ENCODE measurements at places on chromosomes 5 and 9.

GRCh38 chr5:135448791-135449507 lies 1.8 kb upstream of the DCANP1 start:
- DNase-seq, result no peak

DNA sequence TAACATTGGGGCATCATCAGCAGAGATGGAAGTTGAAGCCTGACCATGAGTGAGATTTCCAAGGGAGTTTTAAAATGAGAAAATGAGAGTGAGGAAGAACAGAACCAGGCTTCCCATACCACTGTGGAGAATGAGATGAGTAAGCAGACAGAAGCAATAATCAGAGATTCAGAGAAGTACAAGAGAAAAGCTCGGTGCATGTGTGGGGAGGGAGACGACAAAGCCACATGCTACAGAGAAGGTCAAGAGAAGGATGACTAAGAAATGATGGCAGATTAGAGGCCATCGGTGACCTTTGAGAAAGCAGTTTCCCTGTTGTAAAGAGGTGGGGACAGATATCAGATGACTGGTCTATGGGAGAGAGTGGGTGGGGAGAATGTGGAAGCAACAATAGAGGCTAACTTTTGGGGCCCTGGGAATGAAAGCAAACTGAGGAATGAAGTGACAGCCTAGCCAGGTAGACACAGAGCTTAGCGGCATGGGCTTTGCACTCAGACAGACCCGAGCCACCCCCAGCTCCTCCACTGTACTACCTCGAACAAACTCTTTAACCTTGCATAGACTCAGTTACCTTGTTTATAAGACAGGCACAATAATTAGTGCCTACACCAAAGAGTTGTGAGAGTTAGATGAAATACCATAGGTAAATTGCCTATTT lies 207.7 kb downstream of the PIK3R1 start:
- no peak for DNase-seq

- DNase-seq, result peak; percentile 19
These were observed 30.2 kb downstream of the ITGA2 start for GRCh38 chr5:53019320-53019719.

GRCh38 chr5:41503310-41503709 lies 7.1 kb downstream of the PLCXD3 start:
- DNase-seq, result no peak

DNA sequence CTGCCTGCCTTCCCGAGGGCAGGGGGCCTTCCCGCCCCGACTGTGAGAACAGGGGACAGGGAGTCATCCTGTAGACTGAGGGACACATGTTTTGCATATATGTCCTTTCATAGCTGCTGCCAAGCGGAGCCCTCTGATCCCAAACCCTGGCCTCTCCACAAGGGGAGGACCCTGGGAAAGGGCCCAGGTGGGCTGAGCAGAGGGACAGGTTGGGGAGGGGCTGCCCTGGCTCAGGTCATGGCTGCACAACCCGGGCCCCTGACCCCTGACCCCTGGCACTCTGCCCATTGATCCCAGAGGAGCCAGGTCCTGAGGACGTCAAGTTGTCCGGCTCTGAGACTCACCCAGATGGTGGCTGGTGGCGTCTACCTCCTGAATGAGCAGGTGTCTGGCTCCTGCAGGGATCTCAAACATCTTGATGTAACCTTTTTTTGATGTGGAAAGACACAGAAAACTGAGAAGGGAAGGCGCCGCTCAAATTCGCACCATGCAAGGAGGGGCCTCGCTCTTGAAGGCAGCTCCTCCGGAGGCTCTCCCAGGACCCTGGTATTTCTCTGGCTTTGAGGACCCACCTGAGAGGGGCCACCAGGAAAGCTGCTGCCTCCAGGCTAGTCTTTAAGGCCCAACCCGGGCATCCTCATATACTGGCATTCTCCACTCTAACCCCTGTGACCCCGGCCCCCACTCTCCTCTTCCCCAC lies 71.9 kb downstream of the ZNF354C start:
- no peak for DNase-seq

GRCh38 chr9:134982311-134982710 lies 64.6 kb upstream of the FCN1 start:
- no peak for DNase-seq

DNA sequence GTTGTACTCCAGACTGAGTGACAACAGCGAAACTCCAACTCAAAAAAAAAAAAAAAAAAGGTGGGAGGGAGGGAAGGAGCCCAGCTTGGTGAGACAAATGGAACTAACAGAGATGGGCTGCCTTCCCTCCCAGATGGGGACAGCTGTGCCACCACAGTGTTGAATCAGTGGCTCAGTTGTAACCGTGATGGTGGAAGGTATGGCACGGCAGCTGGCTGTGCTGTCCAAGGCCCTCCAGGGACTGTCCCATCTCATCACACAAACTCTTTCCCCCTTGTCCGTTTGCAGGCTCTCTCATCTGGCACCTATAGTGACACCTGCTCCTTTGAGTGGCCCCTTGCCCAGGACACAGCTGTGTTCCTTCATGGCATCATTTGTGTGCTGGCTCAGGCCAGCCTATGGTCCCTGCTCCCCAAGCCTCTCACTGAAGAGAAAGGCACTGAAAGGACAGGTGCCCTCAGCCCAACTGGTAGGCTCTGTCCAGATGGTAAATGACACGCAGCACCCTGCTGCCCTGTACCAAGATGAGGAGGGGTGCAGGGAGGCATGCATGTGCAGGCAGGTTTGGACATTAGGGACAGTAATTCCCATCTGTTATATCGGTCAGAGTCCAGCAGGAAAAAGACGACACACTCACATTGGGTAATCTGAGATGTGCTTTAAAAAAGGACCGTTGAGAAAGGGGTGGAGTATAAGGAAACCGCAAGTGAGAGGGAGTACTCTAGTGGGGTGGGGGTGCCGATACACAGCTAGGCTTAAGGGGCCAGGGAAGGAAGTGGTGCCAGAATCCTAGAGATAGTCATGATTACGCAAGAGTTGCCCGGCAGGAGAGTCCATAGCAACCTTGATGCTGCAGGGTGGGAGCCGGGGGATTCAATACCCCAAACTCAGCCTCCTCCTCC lies 4.3 kb downstream of the SMIM33 start:
- no peak for DNase-seq

DNA sequence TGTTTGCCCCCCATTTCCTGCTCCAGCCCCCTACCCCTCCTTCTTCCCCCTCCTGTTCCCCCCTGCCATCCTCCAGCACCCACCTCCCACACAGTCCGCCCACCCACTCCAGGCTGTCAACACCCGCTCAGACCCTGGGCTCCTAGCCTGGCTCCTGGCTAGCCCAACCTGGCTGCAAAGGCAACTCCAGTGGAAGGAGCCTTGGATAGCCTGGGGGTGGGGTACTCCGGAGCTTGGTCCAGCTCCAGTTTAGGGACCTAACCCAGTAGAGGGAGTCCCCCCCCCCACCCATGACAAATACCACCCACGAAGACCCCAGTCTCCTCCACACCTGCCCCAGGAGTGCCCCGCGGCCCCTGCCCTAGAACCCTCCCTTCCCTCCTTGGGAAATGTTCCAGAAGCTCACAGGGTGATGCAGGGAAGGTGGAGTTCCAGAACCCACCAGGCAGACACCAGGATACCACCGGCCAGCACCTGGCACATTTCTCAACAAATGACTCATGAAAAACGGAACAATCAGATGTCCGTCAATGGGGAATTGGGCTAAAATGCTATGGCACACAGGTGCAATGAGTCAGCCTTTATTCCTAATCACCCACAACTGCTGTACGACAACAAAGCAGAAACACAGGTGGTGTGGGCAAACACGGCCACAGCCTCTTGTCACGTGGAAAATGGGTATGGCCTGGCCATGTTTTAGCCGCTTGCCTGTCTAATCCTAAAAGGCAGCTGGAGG lies 901 bp upstream of the SLC12A7 start:
- no peak for DNase-seq

GRCh38 chr9:115673599-115673998 lies 480.0 kb upstream of the PAPPA start:
- DNase-seq, result no peak

DNA sequence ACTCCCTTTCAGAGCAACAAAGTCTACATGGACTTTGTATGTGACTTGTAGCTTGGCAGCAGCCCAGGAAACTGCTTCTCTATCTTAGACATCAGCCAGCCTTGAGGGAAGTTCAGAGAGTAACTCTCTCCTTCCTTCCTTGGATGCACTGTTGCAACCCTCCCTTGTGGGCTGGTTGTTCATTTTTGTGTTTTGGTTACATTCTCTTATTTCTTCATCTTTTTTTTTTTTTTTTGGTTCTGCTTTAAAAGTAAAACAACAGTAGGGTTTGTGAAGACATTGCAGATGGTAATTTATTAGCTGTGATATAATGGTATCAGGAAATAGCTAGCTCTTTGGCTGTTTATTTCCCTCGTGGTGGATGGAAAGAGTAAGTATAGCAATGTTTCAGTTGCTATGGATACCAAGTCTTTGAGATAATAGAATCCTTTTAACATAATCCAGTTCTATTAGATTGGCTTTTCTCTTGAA lies 97.9 kb upstream of the MAMDC2 start:
- no peak for DNase-seq

- DNase-seq, result no peak
These were observed 70.8 kb downstream of the MFAP3 start for GRCh38 chr5:154109416-154110106.

DNA sequence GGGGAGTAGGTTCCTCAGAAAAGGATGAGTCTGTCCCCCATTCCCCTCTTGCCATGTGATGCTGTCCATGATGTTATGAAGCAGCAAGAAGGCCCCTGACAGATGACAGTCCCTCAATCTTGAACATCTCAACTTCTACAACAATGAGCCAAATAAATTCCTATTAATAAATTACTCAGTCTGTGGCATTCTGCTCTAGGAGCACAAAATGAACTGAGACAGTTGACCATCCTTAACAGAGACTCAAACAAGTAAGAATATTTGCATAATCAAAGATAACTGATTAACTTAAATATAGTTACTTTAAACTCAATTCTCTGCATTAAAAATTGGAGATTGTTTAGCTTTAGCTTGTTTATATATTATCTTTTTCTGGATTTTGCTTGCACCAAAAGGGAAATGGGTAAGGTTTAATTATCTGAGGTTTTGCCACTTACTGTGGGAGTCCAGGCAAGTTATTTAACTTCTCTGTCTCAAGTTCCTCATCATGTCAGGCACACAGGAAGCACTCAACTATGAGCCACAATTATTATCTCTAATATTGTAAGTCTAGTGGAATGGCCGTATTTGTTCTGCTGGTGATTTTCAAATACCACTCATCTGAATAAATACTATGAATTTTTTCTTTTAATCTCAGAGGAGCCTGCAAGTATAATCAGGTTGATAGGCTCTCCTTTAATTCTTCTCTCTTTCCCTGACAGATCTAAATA lies 162.9 kb downstream of the TSSK1B start:
- DNase-seq, result no peak

DNA sequence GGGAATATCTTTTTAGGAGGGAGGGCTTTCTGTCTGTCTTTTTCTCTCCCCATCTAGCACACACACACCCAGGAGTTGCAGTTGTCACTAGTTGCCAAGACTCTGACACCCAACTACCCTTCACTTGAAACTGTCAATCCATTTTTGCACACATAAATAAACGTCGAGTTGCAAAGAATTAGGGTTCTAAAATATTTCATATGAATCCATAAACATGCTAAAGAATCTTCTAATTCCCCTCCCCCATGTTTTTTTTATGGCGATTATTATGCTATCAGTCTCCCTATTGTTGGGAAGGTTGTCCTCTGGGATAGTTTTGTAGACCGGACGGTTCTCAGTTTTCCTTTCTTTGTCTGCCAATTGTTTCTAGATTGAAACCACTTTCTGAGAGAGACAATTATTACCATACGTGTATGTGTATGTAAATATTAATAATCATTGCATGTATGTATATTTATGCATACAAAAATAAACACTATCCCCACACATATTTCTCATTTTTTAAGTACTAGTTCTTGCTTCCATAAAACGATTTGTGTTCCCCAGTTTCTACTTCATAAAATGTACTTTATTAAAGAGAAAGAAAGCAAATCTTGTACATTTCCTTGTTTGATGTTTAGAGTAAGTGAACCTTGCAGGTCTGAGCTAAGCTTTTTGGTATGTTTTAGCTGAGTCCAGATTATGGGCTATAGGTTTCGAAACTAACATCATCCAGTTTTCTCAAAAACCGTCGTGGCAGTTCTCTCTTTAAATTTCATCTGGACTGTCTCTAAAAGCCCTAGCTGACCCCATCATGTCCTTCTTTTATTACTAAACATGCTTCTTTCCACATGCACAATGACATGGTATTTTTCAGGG lies 165.0 kb upstream of the MPDZ start:
- no peak for DNase-seq

- peak; percentile 70 for DNase-seq
These were observed 59.2 kb downstream of the CDH18 start for GRCh38 chr5:19928562-19929421.

Measured in ACHN (cell line).